Muscle of arm (tissue), 14 donors: ENCODE measurements at places on chromosomes 3 and 15. TPM values are rescaled to one million over a fixed set of nuclear protein-coding genes. Genes with fewer than 3 reads are reported as not detected.

DNA sequence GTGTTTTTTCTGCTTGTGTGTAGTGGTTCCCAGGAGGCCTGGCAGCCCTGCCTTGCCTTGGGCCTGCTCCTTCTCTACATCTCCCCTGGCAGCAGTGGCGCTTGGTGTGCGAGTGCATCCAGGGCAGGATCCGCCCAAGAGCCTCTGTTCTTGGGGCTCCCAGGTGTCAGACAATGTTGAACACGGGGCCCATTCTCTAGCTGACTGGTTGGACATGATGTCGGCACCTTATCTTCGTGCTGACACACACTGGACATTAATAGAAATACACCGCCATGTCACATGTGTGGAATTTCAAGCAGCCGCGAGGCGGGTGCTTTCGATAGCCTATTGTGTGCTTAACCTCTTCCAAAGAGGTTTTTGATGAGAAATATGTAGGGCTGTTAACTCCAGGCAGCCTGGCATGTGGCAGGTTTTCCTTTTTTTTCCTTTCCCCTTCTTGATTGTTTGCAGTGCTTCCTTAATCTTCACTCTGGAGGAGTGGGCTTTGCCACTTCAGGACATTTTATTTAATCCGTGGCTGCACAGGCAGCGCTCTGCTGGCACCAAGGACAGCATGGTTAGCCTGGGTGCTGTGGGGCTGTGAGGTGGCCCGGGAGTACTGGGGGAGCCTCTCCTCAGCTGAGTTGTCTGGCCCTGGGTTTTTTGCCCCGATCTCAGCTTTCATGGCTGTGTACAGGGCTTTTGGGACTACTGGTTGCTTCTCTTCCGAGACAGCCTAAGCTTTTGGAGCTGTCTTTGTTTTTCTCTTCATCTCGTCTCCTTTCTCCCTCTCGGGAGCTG lies 42.5 kb downstream of the CHCHD6 start:
- no peak for DNase-seq

- no peak for DNase-seq
Measured at GRCh38 chr15:70435872-70436271, 327.5 kb downstream of the UACA start.

GRCh38 chr3:81390796-81391195 lies 370.6 kb downstream of the GBE1 start:
- no peak for DNase-seq

Gene SLTM
- 57.4 TPM for polyA plus RNA-seq

Gene DNAH12
- not detected for polyA plus RNA-seq
